ENCODE measurements at places on chromosomes 11 and 22. TPM values are rescaled to one million over a fixed set of nuclear protein-coding genes. Genes with fewer than 3 reads are reported as not detected.
A peak's percentile ranks its signal among the peaks of the same experiment; 100 is the strongest.

The OR51E1 gene
- not detected for total RNA-seq

DNA sequence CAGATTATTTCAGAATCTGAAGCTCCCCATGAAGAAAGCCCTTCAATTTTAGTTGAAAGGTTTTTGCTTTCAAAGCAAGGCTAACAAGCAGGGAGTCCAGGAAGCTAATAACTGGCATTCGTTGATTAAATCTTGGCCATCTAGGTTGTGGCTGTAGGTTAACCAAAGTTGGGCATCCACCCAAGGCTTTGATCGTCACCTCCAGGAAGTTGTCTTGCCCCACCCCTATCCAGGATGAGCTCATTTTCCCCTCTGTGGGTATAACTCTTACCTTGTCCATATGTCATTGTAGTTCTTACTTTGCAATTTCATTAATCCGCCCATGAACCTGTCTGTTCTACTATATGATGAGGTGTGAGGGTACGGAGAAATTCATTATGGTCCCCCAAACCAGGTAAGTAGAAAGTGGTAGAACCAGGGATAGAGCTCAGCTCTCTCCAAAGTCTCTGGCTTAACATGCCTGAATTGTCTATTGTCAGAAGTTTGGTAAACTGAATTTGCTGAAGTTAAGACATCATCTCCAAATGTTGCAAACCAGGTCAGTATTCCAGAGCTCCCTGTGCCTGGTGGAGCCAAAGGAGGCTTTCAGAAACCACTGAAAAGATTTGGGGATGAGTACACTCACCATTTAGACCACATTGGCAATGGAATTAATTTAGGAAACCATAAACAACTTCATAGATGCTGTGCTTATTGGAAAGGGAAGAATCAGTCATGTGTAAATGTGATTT lies 97.1 kb downstream of the CD44 start:
- peak; percentile 72 for DNase-seq

DNA sequence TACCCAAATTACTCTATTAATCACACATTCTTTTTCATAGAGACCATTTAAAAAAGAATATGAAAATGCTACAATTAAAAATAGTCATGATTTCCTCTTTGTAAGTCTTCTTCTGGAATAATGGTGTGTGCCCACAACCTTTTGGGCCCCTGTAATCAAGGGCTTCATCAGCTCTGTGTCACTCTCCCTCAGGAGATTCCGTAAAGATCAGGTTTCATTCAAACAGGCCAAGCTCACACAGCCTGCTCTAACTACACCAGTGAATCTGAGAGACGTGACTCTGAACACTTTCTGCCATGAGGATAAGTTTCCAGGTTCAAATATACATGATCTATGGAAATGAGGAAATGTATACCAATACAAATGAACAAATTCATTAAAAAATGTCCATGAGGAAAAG lies 9.5 kb downstream of the DRICH1 start:
- no peak for DNase-seq

GRCh38 chr11:118503216-118503615 lies 24.1 kb upstream of the TTC36 start:
- DNase-seq: no peak

DNA sequence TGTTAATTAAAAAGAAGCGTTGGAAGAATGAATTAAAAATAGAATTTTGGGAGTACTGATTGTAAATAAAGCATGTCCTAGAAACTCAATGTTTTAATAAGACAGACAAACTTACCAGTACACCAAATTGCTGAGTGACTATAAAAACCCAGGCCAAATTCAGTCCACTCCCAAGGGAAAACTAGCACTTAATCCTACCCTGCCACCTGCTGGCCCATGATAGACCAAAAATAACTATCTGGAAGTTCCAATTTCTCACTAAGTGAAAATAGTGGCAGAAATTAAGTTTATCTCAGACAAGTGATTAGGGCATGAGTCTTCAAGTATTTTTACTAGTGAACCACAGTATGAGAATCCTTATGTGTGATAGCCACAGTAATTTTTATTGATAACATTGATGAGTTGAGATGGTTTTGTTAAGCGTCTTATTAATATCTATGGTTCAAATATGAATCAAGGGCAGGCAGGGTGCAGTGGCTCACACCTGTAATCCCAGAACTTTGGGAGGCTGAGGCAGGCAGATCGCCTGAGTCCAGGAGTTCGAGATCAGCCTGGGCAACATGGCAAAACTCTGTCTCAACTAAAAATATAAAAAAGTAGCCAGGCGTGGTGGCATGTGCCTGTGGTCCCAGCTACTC lies 9.8 kb upstream of the DDX10 start:
- no peak for DNase-seq

DNA sequence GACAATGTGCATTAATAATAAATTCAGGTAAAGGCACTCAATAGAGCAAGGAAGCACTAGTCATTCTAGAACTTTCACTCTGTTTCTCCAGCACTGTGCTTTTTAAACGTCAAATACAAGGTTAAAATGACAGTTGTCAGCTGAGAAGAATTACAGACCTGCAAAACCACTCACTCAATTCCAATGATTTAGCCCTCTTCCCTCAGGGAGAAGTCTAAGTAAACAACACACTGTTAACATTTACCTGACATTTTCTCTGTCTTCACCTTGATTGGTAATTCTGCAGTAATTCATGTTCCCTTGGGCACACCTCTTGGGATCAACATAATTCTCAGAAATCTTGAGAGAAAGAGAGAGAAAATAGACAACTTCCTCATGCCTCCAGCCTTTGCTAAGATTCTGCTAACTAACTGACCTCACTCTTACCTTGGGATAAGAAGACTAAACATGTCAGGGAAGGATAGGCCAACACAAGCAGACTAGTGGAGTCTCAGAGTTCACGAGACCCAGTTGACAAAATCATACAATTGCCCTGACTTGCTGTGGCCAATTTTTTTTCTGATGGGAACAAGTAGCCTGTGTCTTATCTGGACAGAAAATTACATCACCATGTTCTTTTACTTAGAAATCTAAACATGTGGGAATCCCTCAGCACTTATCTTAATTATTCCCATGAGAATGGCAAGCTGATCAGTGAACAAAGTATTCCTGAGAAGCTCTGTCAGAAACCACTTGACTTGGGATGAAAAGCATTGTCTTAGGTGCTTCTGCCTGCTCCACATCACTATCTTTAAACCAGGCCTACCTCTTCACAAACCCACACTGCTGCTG lies 516.8 kb upstream of the FAT3 start:
- no peak for DNase-seq
